ENCODE measurements at places on chromosomes 5 and 9.
A peak's percentile ranks its signal among the peaks of the same experiment; 100 is the strongest.

DNA sequence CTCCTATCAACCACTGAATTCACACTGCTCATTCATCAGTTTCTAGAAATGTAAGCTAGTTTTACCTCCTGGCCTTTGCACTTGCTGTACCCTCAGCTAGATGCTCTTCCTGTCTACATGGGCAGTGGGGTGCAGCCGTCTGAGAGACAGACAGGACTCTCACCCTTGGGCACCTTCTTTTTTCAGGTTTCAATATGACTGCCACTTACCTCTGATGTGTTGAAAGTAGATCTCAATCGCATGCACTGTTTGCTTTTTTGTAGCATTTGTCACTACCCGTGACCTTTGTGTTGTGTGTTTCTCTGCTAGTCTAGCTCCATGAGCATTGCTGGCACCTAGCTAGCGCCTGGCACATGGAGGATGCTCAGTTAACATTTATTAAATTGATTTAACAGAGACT, 403.1 kb upstream of the TRPC7 start:
- DNase-seq: no peak

GRCh38 chr5:116766470-116766947, 191.9 kb upstream of the SEMA6A start:
- DNase-seq: peak; percentile 91

DNA sequence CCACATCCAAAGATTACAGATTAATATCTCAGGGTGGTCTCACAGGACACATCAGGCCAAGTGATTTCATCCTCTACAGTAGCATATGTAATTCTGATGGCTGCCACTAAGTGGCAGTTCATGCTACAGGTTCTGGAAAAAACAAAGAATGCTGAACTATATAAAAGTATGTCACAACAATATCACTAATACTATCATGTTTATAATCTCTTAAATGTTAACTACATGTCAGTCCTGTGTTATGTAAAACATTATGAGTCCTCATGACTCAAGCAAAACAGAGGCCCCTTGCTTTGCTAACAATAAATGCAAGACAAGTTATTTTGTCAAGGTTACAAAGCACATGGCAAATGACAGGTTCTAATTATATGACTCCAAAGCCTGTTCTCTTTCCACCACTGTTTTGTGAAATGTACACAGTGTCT, 233.2 kb downstream of the FBXL17 start:
- peak; percentile 9 for DNase-seq

- no peak for DNase-seq
These were observed 14.2 kb upstream of the AHRR start for GRCh38 chr5:307306-307705.

DNA sequence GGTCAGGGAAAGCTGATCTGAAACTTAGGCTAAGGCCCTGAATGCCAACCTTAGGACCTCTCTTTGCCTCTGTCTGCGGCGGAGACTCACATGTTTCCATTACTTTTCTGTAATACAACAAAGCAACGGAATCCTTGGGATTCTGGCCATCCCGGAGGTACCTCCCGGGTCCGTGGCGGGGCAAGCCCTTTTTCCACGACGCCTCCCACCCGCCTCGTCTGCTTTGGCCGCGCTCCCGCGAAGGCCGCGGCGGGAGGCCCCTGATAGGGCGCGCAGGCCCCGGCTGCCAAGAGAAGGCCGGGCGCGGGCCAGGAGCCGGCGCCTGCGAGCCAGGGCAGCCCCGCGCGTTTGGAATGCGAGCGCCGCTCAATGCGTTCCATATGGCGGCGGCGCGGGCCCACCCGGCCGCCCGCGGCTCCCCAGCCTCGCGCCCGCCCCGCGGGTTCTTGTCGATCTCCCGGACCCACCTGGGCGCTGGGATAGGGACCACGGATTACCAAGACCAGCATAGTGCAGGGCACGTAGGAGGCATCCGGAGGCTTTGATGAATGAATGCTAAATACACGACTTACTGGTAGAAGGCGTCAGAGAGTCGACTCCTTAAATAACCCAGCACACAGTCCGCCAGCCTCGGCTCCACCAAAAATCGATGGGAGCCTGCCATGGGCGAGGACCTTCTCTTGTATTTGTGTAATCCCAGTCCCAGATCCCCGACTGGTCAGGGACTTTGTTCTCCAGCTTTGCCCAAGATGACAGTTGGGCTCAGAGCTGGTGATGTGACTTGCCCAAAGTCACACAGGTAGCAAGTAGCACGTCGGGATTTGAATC, 17.5 kb upstream of the PHF19 start:
- DNase-seq: no peak

Data from Daoy (cell line).